Mammary epithelial cell (primary cell): ENCODE measurements at places on chromosomes 13 and 19. TPM values are rescaled to one million over a fixed set of nuclear protein-coding genes. Genes with fewer than 3 reads are reported as not detected.

The SLC6A16 gene
- polyA plus RNA-seq = 0.01 TPM

The IFNL1 gene
- not detected for polyA plus RNA-seq

- no peak for DNase-seq
Observed at GRCh38 chr19:55550321-55550650, 4.9 kb upstream of the SBK3 start.

DNA sequence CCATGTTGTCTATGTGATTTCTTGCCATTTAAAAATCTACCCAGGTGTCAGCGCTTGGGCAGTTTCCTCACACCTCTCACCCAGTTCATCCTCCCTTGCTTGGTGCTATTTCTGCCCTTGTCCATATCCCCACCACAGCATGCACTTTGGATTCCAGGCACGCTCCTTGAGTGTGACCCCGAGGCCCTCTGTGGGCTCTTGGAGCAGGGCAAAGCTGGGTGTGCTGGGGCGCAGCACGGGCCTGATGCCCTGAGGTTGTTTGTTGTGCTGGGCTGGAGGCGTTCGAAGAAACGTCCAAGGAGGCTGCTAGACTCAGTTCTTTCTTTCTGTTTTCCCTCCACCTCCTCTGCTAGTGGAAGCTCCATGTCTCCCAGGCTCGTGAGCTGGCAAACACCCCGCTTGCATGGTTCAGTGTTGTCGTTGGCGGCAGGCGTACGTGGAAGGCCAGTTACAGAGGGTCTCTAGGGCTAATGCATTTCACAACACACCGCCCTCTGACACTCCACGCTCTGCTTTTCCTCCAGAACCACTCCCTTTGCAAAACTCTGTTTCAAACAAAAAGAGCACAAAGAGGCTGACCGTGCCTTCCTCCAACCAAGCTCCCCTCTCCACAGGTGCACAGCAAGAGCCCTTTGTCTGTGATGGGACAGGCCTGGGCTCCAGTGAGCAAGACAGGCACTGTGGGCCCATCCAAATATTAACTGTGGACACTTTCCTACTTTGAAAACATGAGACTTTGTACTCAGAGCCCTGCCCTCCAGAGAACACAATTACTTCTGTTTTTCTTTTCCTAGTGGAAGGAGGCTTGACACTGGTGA, 117.7 kb upstream of the GJB6 start:
- DNase-seq = no peak

GRCh38 chr13:85333506-85334020, 465.7 kb downstream of the SLITRK6 start:
- DNase-seq = no peak
